ENCODE measurements at places on chromosomes 16 and 17. TPM values are rescaled to one million over a fixed set of nuclear protein-coding genes. Genes with fewer than 3 reads are reported as not detected.

Gene NRN1L
- total RNA-seq, result 1.5 TPM

- no peaks in the 10 kb centered on the region for H3K27me3 ChIP-seq
- H3K27ac ChIP-seq, result no peak overlapping the region
- no peak overlapping the region for H3K4me3 ChIP-seq
- no peaks in the 10 kb centered on the region for H3K36me3 ChIP-seq
- DNase-seq, result no peak
These were observed 51.1 kb upstream of the MYH2 start for GRCh38 chr17:10600571-10600970.

GRCh38 chr16:23801378-23801777 is 34.4 kb upstream of the PRKCB start:
- peaks cover 3% of the 10 kb centered on the region for H3K27me3 ChIP-seq
- peaks cover 12% of the 10 kb centered on the region for H3K4me1 ChIP-seq

- no peak overlapping the region for H3K27ac ChIP-seq
- H3K4me3 ChIP-seq, result no peak overlapping the region
- no peak for DNase-seq
- peaks cover 8% of the 10 kb centered on the region for H3K27me3 ChIP-seq
- no peaks in the 10 kb centered on the region for H3K36me3 ChIP-seq
These were observed 2.0 kb upstream of the TVP23A start for GRCh38 chr16:10820546-10820945.

GRCh38 chr17:45316434-45317110 is at the start of gene MAP3K14:
Gene MAP3K14 (minus strand): TSS chr17:45317020. CDS start chr17:45290745, 26,275 bp downstream.
- H3K27ac ChIP-seq, result peak within 1 kb of the TSS; percentile 98
- H3K27me3 ChIP-seq, result no peaks in the 10 kb centered on the region
- peak; percentile 67 for DNase-seq
- H3K4me3 ChIP-seq, result peak within 1 kb of the TSS; percentile 84

DNA sequence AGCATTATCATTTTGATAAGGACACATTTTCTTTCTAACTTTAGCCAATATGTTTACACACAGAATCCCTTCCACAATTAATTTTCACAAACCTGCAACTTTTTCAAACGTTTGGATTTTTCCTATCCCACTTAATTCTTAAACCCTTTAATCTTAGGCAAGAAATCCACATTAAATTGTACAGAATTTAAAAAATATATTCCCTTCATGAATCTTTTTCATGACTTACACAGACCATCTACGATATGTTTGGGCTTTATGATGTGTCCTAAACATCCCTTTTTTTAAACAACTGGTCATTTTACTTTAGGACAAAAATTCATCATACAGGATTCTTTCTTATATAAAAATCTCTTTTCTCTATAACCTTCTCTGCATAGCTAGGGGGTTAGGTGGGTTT is 241.5 kb upstream of the CNTNAP4 start:
- DNase-seq, result no peak
- H3K36me3 ChIP-seq, result no peaks in the 10 kb centered on the region

All from activated CD4-positive, alpha-beta T cell treated with anti-CD3 and anti-CD28 coated beads, Interleukin-2, amount 10 ng/mL, durations not matched to agents 7 days and 5 days (primary cell).